ENCODE measurements at places on chromosomes 5 and 9.

DNA sequence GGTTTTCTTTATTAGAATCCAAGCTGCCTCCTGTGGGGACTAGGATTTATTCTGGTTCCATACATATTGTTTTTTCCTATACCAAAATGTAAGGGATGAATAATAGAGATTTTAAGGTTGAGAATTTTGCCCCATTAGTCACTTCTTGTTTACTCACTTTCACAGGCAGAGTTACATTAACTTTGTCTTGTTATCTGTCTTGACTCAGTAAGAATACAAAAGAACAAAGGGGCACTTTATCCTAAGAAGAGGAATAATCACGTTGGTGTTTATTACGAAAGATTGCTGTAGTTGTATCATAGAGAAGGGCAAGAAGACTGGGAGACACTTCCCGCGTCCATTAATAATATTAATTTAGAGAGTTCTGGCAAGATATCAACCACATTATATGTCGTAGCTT is 599.7 kb upstream of the FTMT start:
- no peak for DNase-seq

DNA sequence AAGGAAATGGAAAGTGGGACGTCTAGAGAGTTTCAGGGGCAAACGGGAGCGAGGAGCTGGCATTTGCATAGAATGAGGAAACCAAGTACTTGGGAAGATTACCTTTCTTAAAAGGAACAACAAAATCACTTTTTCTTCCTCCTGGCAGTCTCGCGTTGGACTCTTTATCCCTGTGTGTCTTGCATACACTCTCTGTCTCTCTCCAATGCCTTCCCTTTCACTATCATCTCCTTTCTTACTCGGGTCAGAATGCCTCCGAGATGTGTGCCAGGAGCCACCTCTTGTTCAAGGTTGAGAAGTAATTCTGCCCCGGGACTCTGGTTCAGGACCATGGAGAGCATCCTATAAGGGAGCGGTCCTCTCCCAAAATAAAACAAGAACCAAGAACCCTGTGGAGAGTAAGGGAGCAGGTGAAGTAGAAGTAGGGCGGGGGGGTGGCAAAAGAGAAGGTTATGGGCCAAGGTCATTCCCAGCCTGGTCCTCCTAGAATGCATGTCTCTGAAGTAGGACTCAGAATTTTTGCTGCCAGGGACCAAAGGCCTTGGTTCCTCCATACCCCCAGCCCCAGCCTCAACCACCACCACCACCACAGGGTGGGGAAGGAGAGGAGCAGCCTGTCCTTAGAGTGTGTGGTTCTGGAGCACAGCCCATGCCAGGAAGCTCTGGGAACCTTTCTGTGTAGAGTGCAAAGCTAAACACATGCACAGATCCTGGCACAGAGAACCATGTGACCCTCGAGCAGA is 72.1 kb upstream of the ARAP3 start:
- DNase-seq = no peak

DNA sequence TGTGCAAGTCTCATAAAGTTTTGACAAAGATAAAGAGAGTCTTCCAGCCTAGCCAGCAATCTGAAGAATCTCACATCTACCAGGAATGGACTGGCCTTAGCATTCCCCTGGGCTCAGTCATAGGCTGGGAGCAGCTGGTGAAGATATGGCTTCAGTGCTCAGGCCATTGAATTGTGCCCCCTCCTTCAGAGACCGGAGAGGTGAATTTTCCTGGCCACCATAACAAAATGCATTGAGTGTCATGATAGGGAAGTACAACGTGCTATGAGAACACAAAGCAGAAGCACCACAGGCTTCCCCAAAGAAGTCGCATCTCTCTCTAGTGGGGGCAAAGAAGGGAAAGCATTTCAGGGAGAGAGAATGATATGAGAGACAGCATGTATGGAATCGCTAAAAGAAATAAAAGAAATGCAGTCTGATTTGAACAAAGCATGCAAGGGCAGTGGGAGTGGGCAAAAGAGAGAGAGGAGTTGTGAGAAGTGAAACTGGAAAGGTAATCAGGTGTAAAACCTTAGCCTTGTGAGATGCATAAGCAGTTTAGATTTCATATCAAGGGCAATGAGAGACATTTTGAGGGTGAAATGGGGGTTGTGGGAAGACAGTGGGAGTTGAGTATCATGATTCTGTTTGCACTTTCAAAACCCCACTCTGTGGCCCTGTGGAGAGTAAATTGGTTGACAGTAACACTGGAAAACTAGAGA is 57.1 kb upstream of the NMUR2 start:
- DNase-seq = no peak

DNA sequence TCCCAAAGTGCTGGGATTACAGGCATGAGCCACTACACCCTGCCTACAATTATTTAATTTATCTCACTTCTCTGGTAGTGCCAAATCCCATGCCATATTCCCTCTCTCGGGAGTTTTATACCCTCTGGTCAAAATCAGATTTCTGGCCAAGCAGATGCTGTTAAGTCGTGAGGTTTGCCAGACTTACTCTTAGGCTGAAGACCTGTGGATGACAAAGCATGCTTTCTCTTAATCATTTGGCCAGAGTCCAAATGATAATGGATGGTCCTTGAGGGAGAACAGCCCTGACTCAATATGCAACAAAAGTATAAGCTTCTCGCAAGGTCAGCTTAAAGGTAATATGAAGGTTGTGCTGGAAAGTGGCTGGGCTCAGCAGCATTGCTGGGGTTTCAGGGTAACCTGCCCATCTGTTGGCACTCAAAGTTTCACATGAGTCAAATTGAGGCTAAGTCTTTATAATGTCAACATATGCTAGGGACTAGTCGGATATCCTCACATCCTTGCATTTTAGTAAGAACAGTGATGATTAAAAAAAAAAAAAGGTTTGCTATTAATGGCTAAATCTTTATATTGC is 280.1 kb downstream of the KIF4B start:
- DNase-seq = no peak

DNA sequence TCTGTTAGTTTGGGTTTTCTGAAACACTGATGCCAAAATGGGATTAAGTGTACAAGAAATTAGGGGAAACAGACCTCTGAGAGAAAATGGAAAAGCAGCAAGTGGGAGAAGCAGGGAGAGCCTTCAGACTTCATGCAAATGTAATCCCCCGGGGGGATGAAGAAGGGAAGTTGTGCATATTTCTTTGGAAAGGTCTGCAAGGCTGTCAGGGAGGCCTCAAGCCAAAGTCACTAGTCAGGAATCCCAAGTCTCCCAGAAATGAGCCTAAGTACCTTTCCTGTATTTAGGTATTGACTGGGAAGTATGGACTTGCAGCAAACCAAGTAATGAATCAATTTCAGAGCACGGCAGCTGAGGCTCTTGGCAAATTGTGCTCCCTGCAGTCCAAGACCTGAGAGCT is 2.2 kb downstream of the FTMT start:
- no peak for DNase-seq

- DNase-seq = no peak
These were observed 1143.2 kb upstream of the CDH6 start for GRCh38 chr5:30050056-30050815.

DNA sequence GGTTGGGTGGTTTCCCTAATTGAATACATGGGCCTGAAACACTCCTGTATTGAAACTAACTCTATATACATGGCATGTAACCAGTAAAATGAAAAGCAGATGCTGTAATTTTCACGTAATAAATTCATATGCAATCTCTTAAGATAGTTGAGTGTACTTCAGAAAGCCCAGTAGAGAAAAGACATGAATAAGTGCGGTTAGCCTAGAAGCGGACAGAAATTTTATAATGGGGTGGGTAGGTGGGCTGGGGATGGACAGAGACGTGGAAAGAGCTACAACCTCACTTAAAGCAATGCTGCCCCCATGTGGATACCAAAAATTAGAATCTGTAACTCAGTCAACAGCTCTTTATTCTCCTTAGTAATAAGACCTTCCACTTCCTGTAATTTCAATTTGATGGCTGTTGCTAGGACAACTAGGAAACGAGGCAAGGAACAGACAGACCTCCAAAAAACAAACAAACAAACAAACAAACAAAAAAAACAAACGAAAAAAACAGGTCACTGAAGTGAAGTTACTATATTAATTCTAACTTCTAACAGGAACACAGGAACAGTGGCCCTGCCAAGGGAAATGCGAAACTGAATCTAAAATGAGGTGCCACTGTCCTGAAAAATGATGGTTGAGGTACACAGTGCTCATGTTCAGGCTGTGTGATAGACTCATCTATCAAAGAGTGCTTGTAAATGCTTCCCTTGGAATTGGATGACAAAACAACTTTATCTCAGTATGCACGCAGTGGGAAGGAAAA is 103.4 kb upstream of the GNA14 start:
- DNase-seq = no peak

GRCh38 chr5:141855265-141856036 is 22.8 kb downstream of the PCDH1 start:
- DNase-seq = no peak

- no peak for DNase-seq
These were observed 668.3 kb downstream of the DNAH5 start for GRCh38 chr5:13276156-13276555.

DNA sequence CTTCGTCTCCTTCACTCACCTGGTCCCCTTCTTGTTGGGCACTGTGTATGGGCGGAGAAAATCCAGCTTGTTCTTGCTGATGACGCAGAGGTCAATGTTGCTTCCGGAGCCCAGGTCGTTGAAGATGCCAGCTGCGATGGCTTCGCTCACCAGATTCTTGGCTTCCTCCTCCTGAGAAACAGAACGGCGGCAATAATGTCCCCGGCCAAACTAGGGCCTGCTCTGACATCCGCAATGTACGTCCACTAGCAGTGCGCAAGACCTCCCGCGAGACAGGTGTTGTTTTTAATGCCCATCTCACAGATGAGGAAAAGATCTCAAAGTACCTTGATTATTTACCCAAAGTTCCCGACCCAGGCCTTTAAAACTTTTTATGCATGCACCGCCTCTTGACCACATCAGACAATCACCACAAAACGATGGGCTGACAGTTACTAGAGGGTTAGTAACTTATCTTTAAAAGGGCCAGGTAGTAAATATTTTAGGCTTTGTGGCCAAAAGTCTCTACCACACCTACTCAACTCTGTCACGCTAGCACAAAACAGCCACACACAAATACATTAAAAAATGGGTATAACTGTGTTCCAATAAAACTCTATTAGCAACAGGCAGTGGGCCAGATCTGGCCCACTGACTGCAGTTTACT is 58.4 kb downstream of the PSMB7 start:
- DNase-seq = no peak

GRCh38 chr9:22065431-22066200 is 56.5 kb upstream of the CDKN2B start:
- DNase-seq = no peak

DNA sequence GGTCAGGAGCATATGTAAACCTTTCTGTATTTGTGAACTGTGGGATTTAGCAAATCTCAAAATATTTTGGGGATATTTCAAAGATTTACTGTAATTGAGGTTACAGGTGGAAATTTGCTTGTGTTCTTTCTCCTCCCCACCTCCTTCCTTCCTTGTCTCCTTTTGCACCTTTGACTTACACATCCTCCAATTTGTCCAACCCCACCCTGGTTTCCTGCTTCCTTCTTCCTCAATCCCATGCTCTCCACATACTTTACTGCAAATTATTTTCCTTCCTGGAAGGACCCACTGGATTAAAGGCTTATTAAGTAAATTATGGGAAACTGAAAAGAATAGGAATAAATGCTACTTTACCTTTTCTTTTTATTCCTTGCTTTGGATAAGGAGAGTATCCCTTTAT is 74.5 kb upstream of the LRRC70 start:
- DNase-seq = no peak

GRCh38 chr9:129160712-129161533 is 17.1 kb downstream of the IER5L start:
- no peak for DNase-seq

DNA sequence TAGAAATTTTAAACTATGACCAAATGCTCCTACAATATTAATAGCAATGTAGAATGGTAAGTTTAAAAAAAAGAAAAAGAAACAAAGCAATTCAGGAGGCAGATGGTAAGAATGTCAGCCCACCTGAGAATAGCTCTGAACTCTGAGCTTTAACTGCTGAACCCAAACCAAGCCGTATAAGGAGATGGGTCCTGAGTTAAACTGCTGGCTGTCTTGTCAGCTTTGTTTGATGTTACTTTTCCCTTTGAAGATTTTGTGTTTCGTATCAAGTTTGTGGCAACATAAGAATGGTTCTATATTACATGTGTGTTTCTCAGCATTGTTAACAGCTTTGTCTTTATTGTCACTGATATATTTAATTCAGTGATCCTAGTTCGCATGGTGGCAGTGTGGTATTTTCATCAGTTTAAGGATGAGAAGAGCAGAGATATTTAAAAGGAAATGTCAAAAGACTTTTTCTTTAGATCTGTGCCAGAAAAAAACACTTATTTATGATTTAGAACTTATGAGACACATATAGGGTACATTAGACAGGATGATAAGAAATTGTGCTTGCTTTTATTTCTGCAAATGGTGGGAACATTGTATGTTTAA is 390.1 kb downstream of the CCDC171 start:
- DNase-seq = no peak

GRCh38 chr9:96071076-96071814 is 195.8 kb downstream of the ERCC6L2 start:
- DNase-seq = peak; percentile 22

DNA sequence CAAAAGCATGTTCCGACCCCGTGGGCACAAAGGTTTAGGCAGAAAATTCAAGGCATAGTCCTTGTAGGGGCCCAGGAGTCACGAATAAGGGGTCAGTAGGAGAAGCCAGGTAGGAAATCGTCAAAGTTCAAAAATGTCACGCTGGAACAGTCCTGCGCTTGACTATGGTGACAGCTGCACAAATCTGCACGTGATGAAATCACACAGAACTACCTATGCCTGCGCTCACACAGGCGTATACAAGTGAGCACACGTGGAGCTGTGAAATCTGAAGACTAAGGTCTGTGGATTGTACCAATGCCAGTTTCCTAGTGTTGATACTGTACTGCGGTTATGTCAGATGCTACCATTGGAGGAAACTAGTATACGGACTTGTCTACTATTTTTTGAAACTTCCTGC is 303.1 kb upstream of the PANK3 start:
- DNase-seq = no peak

GRCh38 chr5:52802272-52802973 is 14.7 kb downstream of the ITGA1 start:
- no peak for DNase-seq

- DNase-seq = no peak
These were observed 14.0 kb upstream of the PSMD5 start for GRCh38 chr9:120856700-120857099.

DNA sequence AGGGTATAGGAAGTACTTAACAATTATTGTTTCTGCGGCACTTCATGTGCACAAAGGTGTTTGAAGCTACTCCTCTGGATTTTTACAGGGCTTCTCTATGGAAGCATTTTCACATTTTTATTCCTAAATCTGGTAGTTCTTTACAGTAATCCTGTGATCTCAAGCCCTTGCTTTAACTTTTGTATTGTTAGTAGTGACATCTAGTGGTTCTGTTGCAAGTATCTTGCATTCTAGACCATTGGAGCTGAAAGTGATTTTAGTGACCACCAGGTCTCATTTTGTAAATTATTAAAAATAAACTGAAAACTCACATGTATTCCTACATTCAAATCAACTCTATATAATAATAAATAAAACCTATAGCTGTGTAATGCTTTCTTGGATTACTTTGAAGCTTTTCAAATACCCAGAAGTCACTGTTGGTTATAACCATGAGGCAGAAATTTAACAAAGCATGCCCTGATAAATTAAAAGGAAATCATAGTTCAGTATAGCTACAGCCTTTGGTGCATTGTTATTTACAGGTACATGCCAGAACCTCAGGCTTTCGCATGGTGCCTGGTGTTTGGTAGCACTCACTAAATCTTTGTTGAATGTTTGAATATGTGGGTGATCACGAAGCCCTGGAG is 18.9 kb downstream of the RPS23 start:
- DNase-seq = no peak

Data from stimulated activated CD4-positive, alpha-beta T cell treated with anti-CD3 and anti-CD28 coated beads, Interleukin-4, amount 100 ng/mL, for 1 hour (primary cell).